Naive thymus-derived CD8-positive, alpha-beta T cell (primary cell): ENCODE measurements at places on chromosomes 11 and 22. TPM values are rescaled to one million over a fixed set of nuclear protein-coding genes. Genes with fewer than 3 reads are reported as not detected.

DNA sequence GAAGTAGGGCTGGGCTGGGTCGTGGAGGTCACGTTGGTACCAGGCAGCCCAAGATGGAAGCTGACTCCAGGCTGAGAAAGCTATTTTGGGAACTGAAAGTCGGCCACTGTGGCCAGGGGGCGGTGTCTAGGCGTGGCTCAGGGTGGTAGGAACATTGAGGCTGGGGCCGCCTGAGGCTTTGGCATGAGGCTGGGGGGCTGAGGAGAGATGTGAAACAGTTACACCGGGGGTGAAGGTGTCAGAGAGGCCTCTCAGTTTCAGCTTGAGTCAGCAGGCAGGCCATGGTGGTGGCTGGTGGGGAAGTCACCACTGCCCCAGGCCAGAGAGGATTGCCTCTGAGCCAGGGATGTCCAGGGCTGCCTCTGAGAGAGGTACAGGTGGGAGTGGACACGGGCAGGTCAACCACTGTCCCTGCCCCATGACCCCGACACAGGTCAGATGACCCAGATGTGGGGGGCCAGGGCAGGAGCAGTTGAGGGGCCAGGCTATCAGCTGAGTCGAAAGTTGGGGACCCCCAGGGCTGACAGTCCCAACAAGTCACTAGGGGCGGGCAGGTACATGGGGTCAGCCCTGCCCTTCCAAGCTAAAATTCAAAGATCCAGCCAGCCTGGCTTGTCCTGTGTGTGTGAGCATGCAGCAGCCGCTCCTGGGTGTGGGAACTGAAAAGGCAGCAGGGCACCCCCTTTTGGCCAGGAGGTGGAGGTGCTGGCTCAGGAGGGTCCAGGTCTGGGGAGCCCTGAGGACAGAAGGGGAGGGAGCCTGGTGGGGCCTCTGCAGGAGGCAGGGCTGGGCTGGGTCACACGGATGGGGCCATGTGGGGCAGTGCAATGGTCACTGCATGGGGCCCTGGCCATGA, 7.2 kb downstream of the KCNK7 start:
- H3K36me3 ChIP-seq, result peaks cover 34% of the 10 kb centered on the region
- H3K4me3 ChIP-seq, result no peak overlapping the region
- peak overlapping the region; percentile 81 for H3K27ac ChIP-seq
- peaks cover 35% of the 10 kb centered on the region for H3K4me1 ChIP-seq

DNA sequence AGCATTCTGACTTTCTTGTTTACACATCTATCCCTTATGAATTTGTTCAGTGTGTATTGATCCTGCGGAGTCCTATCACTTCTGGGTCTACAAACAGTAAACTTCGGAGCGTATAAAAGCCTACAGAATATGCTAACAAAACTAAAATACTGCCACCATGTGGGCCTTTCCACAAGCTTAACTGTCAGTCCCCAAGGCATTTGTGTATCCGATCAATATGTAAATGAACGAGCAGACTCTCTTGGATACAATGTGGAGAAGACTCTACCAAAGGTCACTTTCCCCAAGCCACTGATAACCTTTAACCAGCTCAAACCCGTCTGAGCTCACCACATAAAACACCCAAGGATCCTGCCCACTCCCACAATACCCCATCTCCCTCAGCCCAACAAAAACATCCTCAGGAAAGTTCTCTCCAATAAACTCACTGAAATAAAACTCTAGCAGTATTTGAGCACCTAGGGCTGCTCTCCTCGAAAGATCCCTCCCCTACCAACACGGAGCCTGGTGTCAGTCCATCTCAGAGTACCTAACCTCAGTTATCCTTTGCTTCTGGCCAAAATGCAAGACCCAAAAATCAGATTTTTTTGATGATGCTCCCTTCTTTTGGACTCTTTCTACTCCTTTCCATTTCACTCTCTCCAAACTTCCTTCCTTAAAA, 17.8 kb downstream of the ADA2 start:
- no peak overlapping the region for H3K4me3 ChIP-seq
- peaks cover 20% of the 10 kb centered on the region for H3K4me1 ChIP-seq
- peaks cover 21% of the 10 kb centered on the region for H3K36me3 ChIP-seq
- H3K27me3 ChIP-seq, result no peaks in the 10 kb centered on the region

GRCh38 chr22:46143491-46144147, 6.7 kb upstream of the PPARA start:
- H3K27me3 ChIP-seq, result no peaks in the 10 kb centered on the region
- no peaks in the 10 kb centered on the region for H3K36me3 ChIP-seq
- H3K4me3 ChIP-seq, result no peak overlapping the region
- peaks cover 3% of the 10 kb centered on the region for H3K4me1 ChIP-seq

DNA sequence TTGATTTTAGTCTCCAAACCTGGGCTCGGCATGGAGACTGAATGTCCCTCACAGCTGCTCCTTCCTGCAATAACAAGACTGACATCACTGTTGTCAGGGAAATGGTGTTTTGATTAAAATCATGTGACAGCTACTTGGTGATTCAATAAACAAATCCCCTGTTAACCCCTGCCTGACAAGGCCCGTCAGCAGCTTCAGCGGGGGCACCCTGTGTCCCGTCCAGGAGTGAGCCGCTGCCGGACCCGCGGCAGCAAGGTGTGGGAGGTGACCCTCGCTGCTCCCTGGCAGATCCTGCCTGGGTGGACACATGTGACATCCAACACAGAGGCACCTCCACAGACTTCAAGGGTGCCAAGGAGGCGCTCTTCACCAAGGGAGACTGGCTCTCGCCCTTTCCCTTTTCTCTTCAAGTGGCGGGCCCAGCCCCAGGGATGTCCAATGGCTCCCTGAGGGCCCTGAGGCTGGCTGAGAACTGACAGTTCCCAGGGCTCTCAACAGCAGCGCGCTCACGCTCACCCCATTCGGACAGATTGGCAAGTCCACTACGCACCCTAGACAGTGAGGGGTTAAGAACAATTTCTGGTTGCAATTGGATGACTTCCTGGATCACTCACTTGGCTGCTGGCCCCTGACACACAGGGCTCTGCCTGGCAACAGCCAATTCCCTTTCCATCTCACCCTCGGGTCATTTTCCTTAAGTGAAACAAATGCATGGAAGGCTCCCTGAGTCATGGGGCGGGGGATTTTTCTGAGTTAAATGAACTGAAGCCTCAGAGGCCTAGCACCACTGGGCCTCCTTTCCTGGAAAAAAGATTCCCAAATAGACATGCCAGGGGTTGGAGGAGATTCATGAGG, 30.7 kb downstream of the PPP2R1B start:
- no peaks in the 10 kb centered on the region for H3K27me3 ChIP-seq
- H3K27ac ChIP-seq, result peak overlapping the region; percentile 66
- H3K4me1 ChIP-seq, result peaks cover 13% of the 10 kb centered on the region
- H3K36me3 ChIP-seq, result no peaks in the 10 kb centered on the region
- H3K4me3 ChIP-seq, result no peak overlapping the region
- DNase-seq, result no peak

GRCh38 chr11:94885133-94885532, 88.2 kb downstream of the CWC15 start:
- DNase-seq, result no peak
- no peak overlapping the region for H3K27ac ChIP-seq
- H3K4me3 ChIP-seq, result no peak overlapping the region
- H3K36me3 ChIP-seq, result no peaks in the 10 kb centered on the region
- peaks cover 1% of the 10 kb centered on the region for H3K4me1 ChIP-seq

GRCh38 chr11:23924226-23924625, 572.6 kb upstream of the LUZP2 start:
- no peaks in the 10 kb centered on the region for H3K36me3 ChIP-seq
- no peak for DNase-seq
- no peak overlapping the region for H3K27ac ChIP-seq
- H3K4me3 ChIP-seq, result no peak overlapping the region
- H3K27me3 ChIP-seq, result no peaks in the 10 kb centered on the region
- H3K4me1 ChIP-seq, result no peaks in the 10 kb centered on the region

GRCh38 chr11:111841370-111842053, 29.9 kb downstream of the ALG9 start:
- no peak overlapping the region for H3K27ac ChIP-seq
- H3K36me3 ChIP-seq, result no peaks in the 10 kb centered on the region
- DNase-seq, result peak; percentile 81
- no peaks in the 10 kb centered on the region for H3K27me3 ChIP-seq
- peaks cover 3% of the 10 kb centered on the region for H3K4me1 ChIP-seq
- no peak overlapping the region for H3K4me3 ChIP-seq

DNA sequence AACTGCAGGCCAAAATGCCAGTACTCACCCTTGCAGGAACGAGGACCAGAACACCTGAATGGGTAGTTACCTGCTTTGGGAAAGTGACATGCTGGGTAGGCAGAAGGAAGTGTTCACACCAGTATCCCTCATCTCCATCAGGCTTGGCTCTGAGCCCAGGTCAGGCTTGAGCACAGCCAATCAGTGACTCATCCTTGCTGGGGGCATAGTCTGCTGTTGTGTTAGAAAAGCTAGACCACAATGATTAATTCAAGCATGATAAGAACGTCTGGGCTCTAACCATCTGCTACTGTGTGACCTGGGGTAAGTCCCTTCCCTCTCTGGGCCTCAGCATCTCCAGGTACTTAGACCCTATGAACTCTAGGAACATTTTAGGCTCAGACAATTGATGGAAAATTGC, 450.4 kb downstream of the MIAT start:
- no peak overlapping the region for H3K27ac ChIP-seq
- peaks cover 8% of the 10 kb centered on the region for H3K27me3 ChIP-seq
- no peak for DNase-seq
- no peaks in the 10 kb centered on the region for H3K36me3 ChIP-seq
- no peak overlapping the region for H3K4me3 ChIP-seq
- no peaks in the 10 kb centered on the region for H3K4me1 ChIP-seq

DNA sequence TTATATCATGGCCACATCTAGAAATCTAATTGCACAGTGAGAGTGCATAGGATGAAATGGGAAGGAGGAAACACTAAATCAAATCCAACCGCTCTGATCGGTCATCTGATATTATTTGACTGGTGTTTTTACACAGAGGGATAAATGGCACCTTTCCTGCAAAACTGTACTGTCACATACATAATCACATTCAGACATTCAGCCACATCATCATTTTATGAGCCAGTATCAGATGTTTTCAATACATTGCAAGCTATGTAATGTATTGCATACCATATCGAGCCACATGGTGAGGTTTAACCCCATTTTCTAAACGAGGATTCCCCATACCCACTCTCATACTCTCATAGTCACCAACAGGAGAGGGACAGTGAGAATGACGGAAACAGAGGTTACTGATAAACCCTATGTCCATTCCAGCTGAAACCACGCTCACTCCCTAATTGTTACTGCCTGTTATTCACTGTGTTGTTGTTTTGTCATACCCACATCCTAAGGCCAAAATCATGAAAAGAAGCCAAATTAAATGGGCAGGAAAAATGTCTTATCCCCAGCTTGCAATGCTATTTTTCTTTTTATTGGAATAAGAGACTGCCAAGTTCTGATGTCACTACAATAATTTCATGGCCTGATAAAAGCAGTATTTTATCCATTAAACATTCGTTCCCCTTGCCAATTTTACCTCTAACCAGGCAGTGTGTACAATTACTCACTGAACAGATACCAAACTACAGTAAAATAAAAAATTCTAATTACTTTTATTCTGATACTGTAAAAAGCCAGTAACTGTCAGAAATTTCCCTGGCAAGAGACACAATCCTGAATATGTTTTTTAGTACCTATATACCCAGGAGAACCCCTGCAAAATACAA, 9.0 kb downstream of the CDON start:
- no peak overlapping the region for H3K27ac ChIP-seq
- no peaks in the 10 kb centered on the region for H3K27me3 ChIP-seq
- no peak overlapping the region for H3K4me3 ChIP-seq
- H3K4me1 ChIP-seq, result peaks cover 8% of the 10 kb centered on the region

DNA sequence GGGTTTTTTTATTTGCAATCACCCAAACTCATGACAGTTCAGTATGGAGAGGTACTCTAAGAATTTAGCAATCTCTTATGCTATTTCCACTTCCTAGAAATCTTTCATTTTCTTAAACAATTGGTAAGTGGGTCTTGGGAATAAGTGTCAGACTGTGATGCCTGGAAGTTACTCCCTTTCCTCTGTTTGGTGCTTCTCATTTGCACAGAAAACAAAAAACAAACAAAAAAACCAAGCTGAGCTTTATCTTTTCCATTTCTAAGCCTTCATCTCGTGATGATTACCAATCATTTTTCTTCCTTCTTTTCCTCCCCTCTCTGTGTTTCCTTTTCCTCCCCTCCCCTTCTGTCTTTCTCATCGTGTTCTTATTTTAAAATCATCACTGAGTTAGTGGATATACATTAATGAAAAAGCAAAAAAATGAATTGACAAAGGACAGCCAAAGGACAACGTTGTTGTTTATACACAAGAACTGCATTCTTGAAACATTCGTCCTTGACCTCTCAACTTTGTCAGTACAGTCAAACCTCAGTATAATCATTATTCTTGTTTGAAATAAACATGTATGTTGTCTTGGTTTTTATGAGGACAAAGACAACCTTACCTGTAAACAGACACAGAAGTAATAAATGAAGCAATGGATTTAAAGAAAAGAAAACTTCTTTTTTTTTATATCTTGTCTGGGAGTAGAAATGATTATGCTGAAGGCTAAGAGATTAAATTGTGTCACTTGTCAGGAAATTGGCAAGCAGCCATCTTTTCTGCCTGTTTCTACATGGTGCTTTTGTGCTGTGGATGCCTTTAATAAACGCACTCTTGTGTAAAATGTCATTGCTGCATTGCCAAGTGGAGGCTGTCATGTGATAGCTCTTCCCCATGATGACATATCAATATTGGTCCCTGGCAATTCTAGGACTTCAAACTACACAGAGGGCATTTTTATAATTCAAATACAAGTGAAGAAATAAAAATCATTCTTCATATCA, 803.2 kb upstream of the CCDC90B start:
- no peak overlapping the region for H3K27ac ChIP-seq
- H3K4me3 ChIP-seq, result no peak overlapping the region
- H3K4me1 ChIP-seq, result no peaks in the 10 kb centered on the region
- no peaks in the 10 kb centered on the region for H3K36me3 ChIP-seq

DNA sequence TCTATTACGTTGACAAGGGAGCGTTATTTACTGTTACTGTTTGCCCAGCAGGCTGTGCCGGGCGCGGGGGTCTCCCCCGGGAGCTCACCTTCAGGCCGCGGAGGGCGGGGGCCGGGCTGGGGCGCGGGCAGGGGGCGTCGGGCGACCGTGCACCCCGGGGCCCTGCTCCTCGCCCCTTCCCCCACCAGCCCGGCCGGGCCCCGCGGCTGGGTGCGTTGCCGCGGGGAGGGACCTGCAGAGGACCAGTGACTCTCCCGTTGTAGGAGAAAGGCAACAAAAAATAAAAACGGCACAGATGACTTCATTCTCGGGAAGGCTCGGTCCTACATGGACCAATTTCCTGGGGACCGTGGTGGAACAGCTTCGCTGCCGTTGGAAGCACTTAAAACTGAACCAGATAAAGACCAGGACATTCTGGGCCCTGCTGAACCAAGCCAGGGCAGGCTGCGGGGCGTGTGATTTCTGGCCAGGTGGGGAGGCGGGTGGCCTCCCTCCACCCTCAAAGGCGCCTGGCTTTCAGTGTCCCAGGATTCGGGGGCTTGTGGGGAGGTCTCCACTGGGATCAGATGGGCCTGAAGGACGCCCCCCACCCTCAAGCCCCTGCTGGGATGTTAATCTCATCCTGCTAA, 57.4 kb downstream of the IGLL1 start:
- H3K36me3 ChIP-seq, result no peaks in the 10 kb centered on the region
- H3K4me3 ChIP-seq, result peak overlapping the region; percentile 37
- H3K4me1 ChIP-seq, result peaks cover 12% of the 10 kb centered on the region
- peaks cover 13% of the 10 kb centered on the region for H3K27me3 ChIP-seq
- no peak for DNase-seq

GRCh38 chr11:131511794-131512193, 141.4 kb downstream of the NTM start:
- H3K27me3 ChIP-seq, result peaks cover 2% of the 10 kb centered on the region
- H3K4me3 ChIP-seq, result no peak overlapping the region

The DDTL gene
- not detected for total RNA-seq

The SYT8 gene
- total RNA-seq, result not detected

The USP2 gene
- 0.23 TPM for total RNA-seq

The SGSM1 gene
- 0.70 TPM for total RNA-seq
